Hippocampal formation (tissue), 2 donors: ENCODE measurements at places on chromosomes 1 and 21.
A peak's percentile ranks its signal among the peaks of the same experiment; 100 is the strongest.

DNA sequence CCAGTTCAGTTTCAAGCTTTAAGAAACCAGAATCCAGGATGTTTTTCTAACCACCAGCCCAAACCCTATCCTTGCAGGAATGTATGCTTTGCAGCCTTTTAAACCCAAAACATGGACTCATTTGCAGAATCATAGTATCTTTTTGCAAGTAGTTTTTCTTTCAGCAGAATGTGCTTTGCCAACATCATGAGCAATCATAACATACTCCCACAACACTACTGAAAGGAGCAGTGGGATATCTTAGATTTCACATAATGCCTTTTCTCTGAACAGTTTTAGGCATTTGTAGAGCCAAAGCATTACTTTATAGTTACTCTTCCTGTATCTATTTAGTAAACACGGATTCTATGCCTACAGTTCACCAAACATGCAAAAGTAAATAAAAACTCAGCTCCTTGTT lies 10.0 kb upstream of the SH2D2A start:
- DNase-seq: no peak

DNA sequence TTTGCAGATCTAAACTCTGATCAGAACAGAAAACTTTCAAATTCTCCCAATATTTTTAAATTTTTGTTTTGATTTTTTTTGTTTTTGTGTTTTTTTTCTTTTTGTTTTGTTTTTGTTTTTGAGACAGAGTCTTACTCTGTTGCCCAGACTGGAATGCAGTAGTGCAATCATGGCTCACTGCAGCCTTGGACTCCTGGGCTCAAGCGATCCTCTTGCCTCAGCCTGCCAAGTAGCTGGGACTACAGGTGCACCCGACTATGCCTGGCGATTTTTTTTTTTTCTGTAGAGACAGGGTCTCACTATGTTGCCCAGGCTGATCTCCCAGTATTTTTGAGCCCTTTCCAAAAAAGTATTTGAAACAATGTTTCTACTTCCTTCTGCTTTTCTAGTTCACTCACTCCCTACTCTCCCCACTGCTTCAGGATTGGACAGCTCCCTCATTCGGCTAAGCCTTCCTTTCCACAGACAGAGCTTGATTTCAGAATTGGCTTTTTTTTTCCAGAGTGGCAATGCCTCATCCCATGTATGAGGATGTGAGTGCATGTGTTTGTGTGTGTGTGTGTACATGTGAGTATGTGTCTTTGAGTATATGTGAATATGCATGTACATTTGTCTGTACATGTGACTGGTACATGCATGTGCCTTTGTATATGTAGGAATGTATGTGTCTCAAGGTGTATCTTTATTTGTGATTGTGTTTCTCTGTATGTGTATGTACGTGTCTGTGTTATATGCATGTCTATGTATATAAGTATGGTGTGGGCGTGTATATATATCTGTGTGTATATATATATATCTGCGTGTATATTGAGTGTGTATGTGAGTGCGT lies 11.9 kb downstream of the LHX4 start:
- no peak for DNase-seq

GRCh38 chr1:170604065-170604464 lies 59.9 kb upstream of the PRRX1 start:
- no peak for DNase-seq

DNA sequence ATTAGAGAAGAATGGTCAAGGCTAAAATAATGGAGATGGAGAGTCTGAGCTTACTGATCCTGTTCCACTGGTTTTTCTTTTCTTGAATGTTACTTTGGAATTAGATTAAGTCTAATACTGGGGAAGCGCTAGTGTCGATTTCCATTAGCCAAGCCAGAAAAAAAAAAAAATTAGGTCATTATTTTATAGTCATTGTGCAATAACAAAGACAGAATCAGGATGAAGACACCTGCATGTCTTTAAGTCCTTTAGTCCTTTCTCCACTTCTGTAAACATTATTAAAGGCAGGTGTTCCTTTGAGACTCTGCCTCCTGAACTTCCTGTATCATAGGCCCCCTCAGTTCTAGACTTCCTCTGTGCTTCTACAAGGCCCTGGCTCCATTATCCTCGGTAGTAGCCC lies 42.8 kb downstream of the MYSM1 start:
- no peak for DNase-seq

DNA sequence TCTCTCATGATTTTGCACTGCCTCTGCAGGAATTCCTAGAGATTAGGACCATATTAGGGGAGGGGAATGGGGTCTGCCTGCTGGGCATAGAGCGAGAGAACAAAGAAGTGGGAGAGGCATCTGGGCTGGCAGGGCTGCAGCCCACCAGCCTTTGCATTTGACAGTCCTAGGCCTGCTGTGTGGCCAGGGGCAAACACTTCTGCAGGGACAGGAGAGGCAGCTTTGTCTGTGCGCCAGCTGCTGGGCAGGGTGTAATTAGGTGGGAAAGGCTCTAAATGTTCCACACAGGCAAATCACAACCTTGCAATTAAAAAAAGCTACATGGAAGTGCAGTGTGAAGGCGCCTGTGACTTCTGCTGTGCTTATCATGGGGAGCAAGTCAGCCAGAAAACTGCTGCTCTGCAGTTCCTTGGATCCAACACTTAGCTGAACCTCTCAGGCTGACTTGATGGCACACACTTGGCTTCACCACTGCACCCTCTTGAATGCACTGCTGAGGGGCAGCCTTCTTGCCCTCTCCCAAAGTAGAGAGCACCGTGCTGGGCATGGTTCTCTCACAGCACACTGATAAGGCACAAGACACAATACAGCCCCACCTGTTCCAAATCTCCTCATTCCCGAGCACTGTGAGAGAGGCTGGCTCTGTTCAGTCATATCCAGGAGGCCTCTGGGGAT lies 73.6 kb upstream of the TLR5 start:
- no peak for DNase-seq

DNA sequence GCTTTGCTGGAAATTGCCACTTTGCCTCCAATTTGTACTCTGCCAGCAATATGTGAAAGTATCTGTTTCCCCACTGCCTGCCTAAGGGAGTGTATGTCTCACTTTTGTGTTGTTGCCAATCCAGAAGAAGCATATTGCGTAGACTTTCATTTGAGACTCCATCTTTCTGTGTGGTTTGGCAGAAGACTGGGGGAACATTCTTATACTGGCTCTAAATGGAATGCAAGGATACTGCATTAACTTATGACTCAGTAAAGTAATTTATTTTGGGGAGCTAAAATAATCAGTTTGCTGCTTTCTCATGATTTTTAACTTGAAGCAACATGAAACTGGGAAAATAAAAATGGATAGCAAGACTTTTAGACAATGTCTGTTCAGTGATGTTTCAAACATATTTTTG lies 107.7 kb upstream of the TMPRSS2 start:
- peak; percentile 48 for DNase-seq

- no peak for DNase-seq
Observed at GRCh38 chr1:35533586-35533985, 23.6 kb downstream of the KIAA0319L start.
